ENCODE measurements at places on chromosomes 13 and 19.

GRCh38 chr13:27806744-27807387 lies 14.6 kb downstream of the GSX1 start:
- DNase-seq: no peak

- DNase-seq: no peak
Observed at GRCh38 chr19:55519451-55520311, 17.3 kb downstream of the SBK2 start.

- DNase-seq: no peak
Observed at GRCh38 chr13:63457186-63457585, 2041.5 kb upstream of the PCDH20 start.

DNA sequence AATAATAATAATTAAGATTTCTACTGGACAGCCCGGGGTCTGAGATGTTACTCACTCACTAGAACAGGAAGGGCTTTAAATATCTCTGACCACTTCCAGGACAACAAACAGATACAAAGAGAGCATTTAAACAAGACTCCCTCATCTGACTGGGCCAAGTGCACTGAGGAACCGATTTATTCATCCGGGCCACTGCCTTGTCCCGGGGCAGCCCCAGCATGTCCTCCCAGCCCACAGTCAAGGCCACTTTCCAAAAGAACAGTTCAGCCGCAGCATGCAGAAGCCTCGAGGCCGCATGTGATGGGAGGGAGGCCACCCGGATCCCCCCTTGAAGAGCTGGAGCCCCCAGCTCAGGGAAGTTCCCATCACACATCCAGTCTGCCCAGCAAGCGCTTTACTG lies 30.5 kb downstream of the MLLT1 start:
- no peak for DNase-seq

DNA sequence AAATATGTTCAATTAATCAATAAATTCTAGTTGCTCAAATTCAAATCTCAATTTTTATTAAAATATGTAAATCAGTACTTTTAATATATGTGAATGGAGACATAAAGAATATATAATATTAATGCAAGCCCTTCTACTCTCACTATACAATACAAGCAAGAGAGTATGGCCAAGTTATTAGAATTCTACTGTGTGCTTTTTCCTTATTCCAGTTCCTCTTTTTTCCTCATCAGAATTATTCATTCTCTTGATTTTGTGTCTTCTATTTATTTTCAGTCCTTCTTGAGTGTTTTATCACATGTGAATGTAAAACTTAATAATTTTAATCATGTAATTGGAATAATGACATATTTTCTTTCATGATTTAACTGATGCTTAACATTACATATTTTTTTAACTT lies 276.8 kb downstream of the PCDH20 start:
- no peak for DNase-seq
